Tibial nerve (tissue), 4 donors: ENCODE measurements at places on chromosomes 7 and 10. TPM values are rescaled to one million over a fixed set of nuclear protein-coding genes. Genes with fewer than 3 reads are reported as not detected.
A peak's percentile ranks its signal among the peaks of the same experiment; 100 is the strongest.

The FAM107B gene
- total RNA-seq: 9.8 TPM

DNA sequence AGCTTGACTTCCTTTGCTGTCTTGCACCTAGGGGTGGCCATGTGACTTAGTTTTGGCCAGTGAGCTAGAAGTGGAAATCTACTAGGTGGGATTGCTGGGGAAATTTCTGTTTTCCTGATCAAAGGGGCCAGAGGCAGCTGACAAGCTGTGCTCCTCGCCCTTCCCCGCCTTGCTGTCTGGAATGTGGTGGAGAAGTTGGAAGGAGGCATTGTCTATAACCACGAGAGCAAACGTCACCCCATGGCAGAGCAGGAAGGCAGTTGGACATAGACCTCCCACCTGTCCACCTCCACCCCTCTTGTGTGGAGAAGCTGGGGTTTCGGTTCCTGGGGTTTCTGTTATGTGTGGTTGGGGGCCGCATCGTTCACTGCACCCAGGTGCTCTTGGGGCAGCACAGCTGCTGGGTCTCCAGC, 7.3 kb downstream of the SFRP5 start:
- H3K27ac ChIP-seq: peak overlapping the region; percentile 76
- H3K36me3 ChIP-seq: peaks cover 31% of the 10 kb centered on the region
- no peaks in the 10 kb centered on the region for H3K27me3 ChIP-seq

DNA sequence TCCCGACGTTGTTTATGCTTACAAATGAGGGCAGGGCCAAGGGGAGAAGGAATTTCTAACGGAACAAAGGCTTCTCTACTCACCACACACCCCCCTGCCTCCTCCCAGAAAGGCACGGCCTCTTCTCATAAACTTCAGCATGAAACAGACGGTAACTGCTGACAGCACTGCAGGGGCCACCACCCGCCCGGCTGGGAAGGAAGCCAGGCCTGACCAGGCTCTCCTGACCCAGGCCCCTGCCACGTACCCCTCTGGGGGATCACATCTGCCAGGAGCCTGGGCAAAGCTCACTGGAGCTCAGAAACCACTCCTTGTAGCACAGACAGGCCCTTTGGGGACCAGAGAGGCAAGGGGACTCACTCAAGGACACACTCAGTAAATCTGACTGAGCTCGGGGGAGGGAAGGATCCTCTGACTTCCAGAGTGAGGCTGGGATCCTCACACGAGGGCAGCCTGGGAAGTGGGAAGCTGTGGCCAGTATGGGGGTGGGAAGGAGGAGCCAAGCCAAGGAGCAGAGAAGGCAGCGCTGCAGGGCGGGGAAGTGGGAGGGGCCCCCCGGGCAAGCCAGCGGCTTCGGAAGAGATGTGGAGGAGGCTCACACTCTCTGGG, 46.1 kb downstream of the ZCCHC24 start:
- no peaks in the 10 kb centered on the region for H3K27me3 ChIP-seq
- H3K36me3 ChIP-seq: no peaks in the 10 kb centered on the region
- H3K27ac ChIP-seq: peak overlapping the region; percentile 82
- no peak overlapping the region for H3K4me3 ChIP-seq
- H3K4me1 ChIP-seq: no peaks in the 10 kb centered on the region

DNA sequence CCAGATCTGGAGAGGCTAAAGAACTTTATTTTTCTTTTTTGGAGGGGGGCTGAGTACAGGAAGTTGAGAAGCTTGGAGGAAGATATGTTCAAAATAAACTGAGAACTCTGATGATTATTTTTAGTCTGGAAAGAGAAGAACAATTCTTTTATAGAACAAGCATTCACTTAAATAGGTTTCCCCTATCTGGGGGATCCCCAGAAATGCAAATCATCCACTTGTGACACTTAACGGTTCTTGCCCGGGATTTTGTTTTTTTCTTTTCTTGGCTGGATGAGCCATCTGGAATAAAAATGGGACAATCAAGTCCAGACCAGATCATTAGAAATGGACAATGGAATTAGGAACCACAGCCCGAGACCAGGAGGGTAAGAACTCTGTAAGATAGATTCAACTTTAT, 95.9 kb upstream of the EGR2 start:
- H3K36me3 ChIP-seq: no peaks in the 10 kb centered on the region
- H3K4me3 ChIP-seq: no peak overlapping the region

- H3K4me3 ChIP-seq: no peak overlapping the region
- H3K27ac ChIP-seq: peak overlapping the region; percentile 50
- no peaks in the 10 kb centered on the region for H3K27me3 ChIP-seq
- no peaks in the 10 kb centered on the region for H3K36me3 ChIP-seq
Observed at GRCh38 chr7:139094596-139094995, 14.9 kb downstream of the ZC3HAV1 start.

GRCh38 chr7:115740043-115740442, 290.5 kb downstream of the TFEC start:
- DNase-seq: no peak
- H3K4me1 ChIP-seq: no peaks in the 10 kb centered on the region
- H3K27ac ChIP-seq: no peak overlapping the region
- H3K27me3 ChIP-seq: no peaks in the 10 kb centered on the region
- H3K4me3 ChIP-seq: no peak overlapping the region
- no peaks in the 10 kb centered on the region for H3K36me3 ChIP-seq

DNA sequence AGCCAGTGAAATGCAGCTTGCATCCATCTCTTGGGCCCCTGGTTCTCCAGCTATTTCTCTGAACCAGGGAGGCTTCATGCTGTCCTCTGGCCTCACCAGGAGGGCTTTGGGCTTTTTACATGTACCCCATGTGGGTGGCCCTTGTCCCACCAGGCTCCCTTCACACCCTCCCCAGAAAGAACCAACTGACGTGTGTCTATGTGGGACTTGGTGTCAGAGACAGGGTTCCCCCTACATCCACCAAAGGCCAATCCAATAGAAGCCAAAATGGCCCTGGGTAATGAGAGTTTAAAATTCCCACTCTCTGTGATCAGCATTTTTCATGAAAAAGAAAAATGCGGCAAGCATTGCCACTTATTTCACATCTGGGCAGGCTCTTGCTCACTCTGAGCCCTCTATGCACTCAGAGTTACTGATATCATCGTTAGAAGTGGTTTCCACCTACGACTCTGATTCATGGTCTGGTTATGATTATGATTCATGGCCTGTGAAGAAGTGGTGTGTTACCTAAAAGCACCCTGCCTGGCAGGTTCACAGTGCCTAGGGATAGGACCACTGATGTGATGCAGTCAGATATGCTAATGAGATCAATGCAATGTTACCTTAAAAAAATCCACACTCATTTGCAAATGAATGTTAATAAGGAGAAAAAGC, 133.5 kb downstream of the BUB3 start:
- no peaks in the 10 kb centered on the region for H3K36me3 ChIP-seq
- H3K4me3 ChIP-seq: no peak overlapping the region
- no peaks in the 10 kb centered on the region for H3K4me1 ChIP-seq
- no peaks in the 10 kb centered on the region for H3K27me3 ChIP-seq
- DNase-seq: no peak
- no peak overlapping the region for H3K27ac ChIP-seq

DNA sequence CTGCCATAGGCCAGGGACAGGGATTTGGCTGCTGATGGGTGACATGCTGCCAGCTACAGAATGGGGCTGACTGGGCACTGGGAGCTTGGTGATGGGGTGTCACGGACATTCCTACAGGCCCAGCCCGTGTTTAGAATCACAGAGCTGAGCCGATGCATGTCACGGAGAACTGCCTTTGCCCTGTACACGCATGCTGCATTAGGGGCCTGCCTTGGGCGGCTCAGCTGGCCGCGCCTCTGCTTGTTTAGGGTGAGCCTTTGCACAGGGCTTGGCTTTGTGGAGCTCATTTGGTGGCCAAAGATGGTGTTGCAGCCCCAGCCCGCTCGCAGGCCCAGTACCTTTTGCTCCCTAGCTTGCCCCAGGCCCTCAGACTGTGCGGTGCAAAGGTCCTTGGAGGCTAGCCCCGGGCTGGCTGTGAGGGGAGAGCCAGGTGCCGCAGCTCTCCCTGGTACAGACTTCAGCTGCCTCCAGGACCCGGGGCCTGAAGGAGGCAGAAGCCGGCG, 108.4 kb upstream of the BTBD16 start:
- no peaks in the 10 kb centered on the region for H3K4me1 ChIP-seq
- DNase-seq: no peak

- no peak overlapping the region for H3K4me3 ChIP-seq
- no peak overlapping the region for H3K27ac ChIP-seq
- H3K4me1 ChIP-seq: no peaks in the 10 kb centered on the region
- H3K36me3 ChIP-seq: no peaks in the 10 kb centered on the region
- DNase-seq: no peak
Observed at GRCh38 chr7:127041689-127042452, 210.9 kb downstream of the GRM8 start.

DNA sequence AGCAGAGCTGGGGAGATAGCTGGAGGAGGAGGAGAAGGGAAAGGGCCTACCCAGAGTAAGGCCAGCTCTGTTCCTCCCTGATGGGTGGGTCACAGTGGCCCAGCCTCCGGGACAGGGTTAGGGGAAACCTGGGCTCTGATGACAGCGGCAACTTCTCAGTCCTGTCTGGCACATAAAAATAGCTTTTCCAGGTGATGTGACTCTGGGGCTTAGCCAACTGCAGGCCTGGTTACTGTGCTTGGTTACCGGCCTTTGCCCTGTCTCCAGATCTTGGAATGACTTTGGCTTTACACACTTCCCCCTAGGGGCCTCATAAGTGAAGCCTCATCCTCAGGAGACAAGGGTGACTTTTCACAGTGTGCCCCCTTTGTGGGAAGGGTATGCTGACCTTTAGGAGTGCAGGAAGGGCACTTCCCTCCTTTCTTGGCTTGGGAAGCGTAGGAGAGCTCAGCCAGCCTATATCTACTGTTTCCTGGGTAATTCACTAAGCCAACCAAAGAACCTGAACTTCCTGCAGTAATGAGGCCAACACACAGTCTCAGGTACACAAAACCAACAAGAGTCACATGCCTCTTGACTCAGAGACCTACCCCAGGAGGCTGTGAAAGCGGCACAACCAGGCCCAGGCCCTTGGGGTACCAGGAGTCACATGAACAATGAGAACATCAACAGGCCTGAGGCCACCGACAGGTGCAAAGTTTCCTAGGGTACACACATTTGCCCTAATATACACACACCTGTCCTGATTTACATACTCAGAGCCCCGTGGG, 11.7 kb upstream of the HILPDA start:
- no peak overlapping the region for H3K27ac ChIP-seq
- no peak overlapping the region for H3K4me3 ChIP-seq
- H3K4me1 ChIP-seq: no peaks in the 10 kb centered on the region
- no peaks in the 10 kb centered on the region for H3K36me3 ChIP-seq
- no peaks in the 10 kb centered on the region for H3K27me3 ChIP-seq

- no peaks in the 10 kb centered on the region for H3K27me3 ChIP-seq
- no peak within 1 kb of the TSS for H3K4me3 ChIP-seq
- no peaks in the 10 kb centered on the region for H3K36me3 ChIP-seq
- H3K27ac ChIP-seq: no peak within 1 kb of the TSS
- no peak for DNase-seq
Observed at GRCh38 chr7:138700857-138701536, at the start of gene SVOPL. Gene SVOPL (minus strand): TSS chr7:138701362. CDS start chr7:138679045, 22,317 bp downstream.
